ENCODE measurements at places on chromosomes 5 and 9. TPM values are rescaled to one million over a fixed set of nuclear protein-coding genes. Genes with fewer than 3 reads are reported as not detected.

Gene GMCL2
- not detected for total RNA-seq

Gene ARID3C
- total RNA-seq = 0.66 TPM

DNA sequence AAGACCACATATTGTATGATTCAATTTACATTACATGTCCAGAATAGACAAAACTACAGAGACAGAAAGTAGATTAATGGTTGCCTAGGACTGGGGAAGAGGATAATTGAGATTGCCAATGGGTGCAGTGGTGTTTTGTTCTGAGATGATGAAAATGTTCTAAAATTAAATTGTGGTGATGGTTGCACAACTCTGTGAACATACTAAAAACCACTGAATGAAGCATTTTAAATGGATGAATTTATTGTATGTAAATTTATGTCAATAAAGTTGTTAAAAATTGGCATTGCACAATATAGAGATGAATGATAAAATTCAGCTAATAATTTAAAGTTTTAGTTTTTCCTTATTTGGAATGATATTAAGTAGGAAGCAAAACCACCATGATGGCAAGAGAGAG lies 109.5 kb upstream of the NR4A3 start:
- DNase-seq = no peak
- no peaks in the 10 kb centered on the region for H3K36me3 ChIP-seq
- H3K27me3 ChIP-seq = no peaks in the 10 kb centered on the region
- no peak overlapping the region for H3K4me3 ChIP-seq
- H3K27ac ChIP-seq = no peak overlapping the region

GRCh38 chr5:32777222-32777621 lies 66.1 kb downstream of the NPR3 start:
- DNase-seq = no peak
- no peaks in the 10 kb centered on the region for H3K36me3 ChIP-seq
- no peaks in the 10 kb centered on the region for H3K4me1 ChIP-seq

GRCh38 chr5:103973669-103974068 lies 411.1 kb upstream of the NUDT12 start:
- DNase-seq = no peak
- no peak overlapping the region for H3K4me3 ChIP-seq
- no peaks in the 10 kb centered on the region for H3K36me3 ChIP-seq
- no peaks in the 10 kb centered on the region for H3K4me1 ChIP-seq
- H3K27ac ChIP-seq = no peak overlapping the region
- H3K27me3 ChIP-seq = no peaks in the 10 kb centered on the region

DNA sequence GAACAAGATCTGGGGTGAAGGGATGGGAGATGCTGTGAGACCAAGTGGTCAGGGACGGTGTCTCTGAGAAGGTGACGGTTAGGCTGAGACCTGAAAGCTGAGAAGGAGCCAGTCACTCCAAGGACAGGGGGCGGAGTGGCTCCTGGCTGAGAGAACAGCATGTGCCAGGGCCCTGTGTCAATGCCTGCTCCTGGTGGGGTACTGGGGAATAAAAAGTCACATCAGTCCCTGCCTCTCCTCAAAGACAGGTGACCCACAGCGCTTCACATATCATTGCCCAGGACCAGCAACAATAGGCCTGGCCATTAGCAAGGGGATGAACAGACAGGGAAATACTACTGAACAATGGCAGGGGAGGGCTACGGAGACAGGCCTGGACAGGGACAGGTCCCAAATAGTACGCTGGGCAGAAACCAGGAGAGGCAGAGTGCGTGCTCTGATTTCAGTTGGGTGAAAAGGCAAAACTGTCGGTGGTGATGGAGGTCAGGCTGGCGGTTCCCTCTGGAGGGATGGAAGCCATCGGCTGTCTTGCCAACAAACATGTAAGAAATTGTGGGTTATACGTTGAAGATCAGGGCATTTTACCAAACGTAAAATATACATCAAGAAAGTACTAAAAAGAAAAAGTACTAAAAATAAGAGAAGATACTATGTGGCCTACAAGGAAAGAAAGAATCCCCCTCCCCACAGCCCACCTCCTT lies 64.3 kb downstream of the C9orf50 start:
- no peaks in the 10 kb centered on the region for H3K27me3 ChIP-seq
- no peaks in the 10 kb centered on the region for H3K36me3 ChIP-seq
- DNase-seq = no peak
- H3K4me3 ChIP-seq = no peak overlapping the region
- H3K27ac ChIP-seq = no peak overlapping the region

All from activated CD4-positive, alpha-beta T cell treated with anti-CD3 and anti-CD28 coated beads for 36 hours (primary cell).